ENCODE measurements at places on chromosomes 6 and 20.

DNA sequence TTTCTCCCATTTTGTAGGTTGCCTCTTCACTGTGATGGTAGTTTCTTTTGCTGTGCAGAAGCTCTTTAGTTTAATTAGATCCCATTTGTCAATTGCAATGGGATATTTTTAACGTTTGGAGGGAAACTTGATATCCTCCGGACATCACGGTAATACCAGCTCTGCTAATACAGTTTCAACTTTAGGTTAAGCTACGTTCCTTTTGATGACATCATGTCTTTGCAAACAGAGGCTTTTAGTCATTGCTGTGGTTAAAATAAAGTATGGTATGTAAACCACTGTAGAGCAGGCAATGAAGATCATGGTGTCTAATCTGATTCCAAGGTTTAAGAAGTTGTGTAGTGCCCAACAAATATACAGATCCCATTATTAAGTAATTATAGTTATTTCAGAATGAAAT lies 168.0 kb upstream of the CHD6 start:
- DNase-seq, result no peak

GRCh38 chr6:166057431-166057830 lies 110.2 kb downstream of the TBXT start:
- no peak for DNase-seq

GRCh38 chr20:584161-584970 lies 25.7 kb downstream of the TCF15 start:
- no peak for DNase-seq

- DNase-seq, result no peak
Observed at GRCh38 chr6:89526563-89526869, 93.6 kb downstream of the ANKRD6 start.

DNA sequence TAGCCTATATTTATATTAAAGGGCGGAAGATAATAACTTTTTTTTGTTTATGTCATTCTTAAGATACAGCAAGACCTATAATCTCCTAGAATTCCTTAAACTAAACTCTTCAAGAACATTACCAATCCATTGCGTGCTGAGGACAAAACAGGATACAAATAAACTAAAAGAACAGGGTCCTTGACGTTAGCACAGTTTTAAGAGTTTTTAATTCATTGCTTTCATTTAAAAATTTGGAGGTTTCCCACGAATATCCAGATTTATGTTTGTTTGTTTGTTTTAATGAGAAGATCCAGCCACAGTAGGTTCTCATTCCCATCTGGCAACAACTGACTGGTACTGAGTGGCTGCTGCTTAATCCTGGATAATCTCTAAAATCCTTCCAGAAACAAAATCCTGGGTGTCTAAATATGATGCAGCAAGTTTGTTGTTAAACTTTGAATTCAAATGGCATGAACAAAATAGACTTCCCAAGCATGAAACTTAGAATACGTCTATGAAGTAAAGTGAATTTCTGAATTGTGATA lies 153.7 kb downstream of the HACE1 start:
- DNase-seq, result no peak

- DNase-seq, result no peak
Observed at GRCh38 chr20:57391439-57392301, 474 bp downstream of the RBM38 start.

DNA sequence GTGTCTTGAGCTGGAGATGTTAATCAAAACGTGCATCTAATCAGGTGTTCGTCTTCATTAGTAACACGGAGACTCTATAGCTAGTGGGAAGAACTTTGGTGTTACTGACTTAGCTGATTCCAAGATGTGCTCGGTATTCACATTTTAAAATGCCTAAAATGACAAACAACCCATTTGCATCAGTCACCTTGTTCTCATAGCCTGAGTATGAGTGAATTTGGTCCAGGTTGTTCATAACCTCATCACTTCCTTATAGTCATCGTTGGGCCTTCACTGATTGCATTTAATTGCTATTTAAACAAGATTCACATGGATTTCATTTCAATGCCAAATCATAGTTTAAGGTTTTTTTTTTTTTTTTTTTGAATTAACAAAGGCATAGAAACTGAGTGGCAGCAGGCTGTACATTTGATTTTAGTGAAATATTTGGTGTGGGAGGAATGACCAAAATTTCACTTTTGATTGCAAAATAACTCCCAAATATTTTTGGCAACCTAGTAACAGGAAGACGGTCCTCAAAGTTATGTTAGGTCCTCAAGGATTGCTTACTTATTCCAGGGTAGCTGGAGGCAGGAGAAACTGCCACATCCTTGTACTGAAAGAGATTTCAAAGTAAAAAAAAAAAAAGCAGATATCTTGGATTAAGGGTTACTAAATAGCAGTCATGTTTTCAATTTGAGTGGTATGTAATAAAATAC lies 104.7 kb downstream of the JARID2 start:
- DNase-seq, result no peak

- no peak for DNase-seq
Observed at GRCh38 chr20:15760001-15760621, 813.1 kb downstream of the KIF16B start.

DNA sequence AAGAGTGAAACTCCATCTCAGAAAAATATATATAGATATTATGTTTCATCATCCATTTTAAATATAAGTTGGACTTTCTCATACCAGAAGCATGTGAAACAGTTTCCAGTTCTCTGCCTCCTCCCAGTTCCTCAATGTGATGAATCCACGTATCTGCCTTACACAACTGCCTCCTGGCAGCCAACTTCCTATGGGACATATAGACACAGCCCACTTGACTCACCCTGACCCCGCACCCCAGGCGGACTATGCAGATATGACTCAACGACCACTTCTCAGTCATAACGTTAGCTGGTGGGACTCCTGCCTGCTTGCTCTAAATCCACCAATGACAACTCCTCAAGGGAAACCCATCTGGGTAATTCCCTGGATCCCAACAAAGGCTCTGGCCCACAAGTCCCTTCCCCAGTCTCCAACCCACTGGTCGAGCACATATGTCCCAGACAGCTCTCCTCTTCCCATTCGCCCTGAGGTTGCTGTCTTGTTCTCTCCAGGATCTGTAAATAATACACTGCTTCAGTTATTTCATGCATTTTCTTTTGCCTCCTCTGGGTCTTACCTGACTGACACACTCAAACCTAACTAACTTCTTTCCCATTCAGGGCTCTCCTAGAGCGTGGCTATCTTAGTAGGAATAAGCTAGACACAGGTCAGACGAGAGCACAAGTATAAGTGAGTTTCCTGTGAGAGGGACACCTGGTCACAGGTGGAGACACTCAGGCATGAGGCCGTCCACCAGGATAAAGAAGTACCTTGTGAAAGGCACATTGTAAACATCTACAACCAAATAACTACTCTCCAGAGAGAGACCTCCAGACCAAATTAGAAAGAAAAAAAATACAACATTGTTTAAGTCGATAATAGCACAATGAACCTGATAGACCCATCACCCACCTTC lies 548.5 kb downstream of the CD83 start:
- DNase-seq, result peak; percentile 75

DNA sequence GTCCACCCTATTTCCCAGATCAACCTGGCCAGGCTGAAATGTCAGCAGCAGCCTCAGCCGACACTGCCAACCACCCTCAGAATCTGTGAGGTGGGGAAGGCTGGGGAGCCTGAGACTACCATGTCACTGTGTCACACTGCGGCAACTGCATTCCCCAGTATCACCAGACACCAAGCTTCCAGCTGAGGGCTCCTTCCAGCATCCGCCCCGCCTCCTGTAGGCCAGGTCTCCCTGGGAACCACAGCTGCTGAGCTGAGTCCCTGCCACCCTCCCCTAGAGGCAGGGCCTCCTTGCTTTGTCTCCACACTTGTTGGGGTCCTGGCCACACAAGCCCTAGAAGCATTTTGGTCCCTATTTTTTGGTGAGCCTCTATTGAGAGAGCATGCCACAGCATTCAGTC lies 115.7 kb downstream of the UNC5CL start:
- DNase-seq, result no peak

DNA sequence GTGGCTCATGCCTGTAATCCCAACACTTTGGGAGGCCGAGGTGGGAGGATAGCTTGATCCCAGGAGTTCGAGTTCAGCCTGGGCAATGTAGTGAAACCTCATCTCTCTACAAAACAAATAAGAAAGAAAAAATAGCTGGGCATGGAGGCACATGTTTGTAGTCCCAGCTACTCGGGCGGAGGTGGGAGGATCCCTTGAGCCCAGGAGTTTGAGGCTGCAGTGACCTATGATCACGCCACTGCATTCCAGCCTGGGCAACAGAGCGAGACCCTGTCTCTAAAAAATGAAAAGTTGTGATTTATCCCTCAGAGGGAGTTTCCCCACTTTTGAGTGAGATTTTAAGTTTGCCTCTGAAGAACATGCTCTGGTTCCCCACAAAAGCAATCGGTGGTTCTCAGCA lies 17.4 kb upstream of the BMP7 start:
- no peak for DNase-seq

- DNase-seq, result no peak
Observed at GRCh38 chr6:169072127-169073042, 181.3 kb downstream of the THBS2 start.

- DNase-seq, result no peak
Observed at GRCh38 chr6:22804620-22805261, 235.4 kb downstream of the HDGFL1 start.

DNA sequence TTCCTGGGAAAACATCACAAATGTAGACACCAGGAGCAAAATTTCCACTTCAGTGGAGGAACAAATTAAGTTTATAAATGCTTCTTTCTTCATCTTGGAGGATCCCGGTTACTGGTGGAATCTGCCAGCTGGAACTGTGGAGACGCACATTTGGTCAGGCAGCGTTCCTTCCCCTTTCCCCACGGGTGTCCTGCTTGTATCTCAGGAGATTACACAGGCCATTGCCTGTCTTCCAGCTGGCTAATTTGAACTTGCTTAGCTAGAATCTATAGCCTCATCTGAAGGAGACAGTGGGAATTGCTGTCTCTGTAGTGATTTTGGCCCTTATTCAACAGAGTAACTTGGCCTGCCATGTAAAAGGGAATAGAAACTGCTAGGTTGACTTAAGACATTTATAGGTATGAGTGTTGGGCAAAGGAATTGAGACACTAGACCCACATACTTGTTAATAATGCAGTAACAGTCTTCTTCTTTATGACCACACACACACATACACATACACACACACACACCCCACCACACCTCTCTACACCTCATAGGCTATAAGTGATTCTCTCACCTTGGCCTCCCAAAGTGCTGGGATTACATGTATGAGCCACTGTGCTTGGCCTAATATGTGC lies 34.4 kb downstream of the TSBP1 start:
- DNase-seq, result no peak

GRCh38 chr6:106560996-106561685 lies 68.2 kb downstream of the RTN4IP1 start:
- no peak for DNase-seq

GRCh38 chr6:45714006-45714730 lies 301.5 kb downstream of the CLIC5 start:
- DNase-seq, result no peak

DNA sequence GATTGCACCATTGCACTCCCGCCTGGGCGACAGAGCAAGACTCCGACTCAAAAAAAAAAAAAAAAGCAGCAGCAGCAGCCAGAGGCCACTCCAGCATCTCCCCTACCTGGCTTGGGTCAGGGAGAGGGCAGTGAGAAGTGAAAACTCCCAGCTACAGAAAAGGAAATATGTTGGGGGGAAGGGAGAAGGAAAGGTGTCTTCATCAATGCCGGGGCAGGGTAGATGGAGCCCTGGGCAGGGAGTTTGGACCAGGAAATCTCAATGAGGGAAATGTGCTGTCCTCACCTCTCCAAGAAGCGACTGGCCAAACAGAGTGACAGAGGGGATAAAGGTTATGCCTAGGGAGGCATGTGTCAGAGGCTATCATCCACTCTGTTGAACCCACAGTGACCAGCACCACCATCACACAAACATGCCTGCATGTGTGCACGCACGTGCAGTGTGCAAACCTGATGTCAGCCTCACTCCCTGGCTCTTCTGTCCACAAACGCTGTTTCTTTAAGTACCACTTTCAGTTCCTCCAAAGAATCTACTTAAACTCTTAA lies 887 bp upstream of the AIF1 start:
- DNase-seq, result no peak

GRCh38 chr20:58693226-58694006 lies 816 bp downstream of the NPEPL1 start:
- no peak for DNase-seq

DNA sequence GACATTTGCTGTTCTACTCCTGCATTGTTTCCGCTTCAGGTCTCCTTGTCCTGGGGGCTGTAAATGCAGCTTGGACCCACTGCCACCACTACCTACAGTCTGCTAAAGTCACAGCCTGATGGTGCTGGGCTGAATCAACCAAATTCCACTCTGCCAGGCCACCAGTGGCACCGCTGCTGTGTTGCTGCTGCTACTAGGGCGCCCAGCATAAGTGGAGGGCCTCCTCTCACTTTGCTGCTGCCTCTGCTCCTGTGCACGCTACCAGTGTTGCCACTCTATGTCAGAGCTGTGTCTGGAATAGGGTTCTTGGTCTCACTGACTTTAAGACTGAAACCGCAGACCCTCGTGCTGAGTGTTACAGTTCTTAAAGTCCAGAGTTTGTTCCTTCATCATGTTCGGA lies 1.4 kb upstream of the SSR1 start:
- no peak for DNase-seq

DNA sequence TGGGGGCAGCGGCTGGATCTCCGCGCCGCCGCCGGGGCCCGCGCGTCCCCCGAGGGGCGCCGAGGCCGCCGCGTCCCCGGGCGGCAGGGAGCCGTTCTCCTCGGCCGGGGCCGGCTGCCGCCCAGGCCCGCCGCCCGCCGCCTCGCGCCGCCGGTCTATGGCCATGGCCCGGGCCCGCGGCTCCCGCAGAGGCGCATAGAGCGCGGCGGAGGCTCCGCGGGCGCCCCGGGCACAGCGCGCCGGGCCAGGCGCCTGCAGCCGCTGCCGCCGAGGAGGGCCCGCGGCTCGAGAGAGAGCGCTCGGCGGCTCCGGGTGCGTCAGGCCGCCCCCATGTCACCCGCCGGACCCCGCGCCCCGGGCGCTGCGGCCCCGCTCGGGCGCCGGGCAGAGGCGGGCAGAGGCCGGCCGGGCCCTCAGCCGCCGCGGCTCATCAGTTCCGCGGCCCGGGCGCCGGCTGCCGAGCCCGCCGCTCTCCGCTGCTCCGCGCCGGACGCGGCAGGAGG lies 404 bp downstream of the SLC22A23 start:
- no peak for DNase-seq

DNA sequence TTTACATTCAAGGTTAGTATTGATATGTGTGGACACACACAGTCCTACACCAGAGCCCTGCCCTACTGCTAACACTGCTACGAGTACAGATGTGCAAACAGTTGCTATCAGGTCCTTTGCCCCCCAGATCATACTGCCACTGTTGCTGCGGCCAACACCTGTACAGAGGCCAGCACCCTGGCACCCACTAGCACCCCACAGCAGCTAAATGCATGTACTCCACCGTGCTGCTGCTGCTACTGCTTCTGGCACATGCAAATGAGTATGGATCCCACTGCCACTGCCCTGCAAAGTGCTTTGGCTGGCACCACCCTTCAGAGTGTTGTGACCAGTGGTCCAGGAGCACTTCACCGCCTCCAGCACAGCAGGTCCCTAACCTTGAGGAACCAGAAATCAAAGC lies 621.9 kb downstream of the GRIK2 start:
- no peak for DNase-seq

DNA sequence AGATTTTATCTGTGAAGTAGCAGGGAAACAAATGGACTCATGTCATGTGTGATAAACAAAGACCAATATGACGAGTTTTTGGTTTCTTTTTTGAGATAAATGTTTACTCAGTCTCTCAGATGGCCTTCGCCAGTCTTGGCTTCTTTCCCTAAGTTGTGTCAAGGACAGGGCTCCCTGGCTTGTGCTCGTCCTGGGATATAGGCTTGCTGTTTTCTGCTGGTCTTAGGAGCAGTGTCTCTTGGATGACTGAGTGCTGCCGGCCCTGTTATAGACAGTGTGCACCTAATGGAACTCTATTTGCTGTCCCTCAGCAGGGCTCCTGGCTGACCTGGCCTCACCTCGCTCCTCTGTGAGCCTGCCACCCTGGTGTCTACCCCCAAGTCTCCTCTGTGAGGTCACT lies 324.1 kb upstream of the SYNCRIP start:
- DNase-seq, result no peak
